ENCODE measurements at places on chromosomes 3 and 15.
A peak's percentile ranks its signal among the peaks of the same experiment; 100 is the strongest.

- peak; percentile 74 for DNase-seq
Measured at GRCh38 chr3:154323891-154324738, at the start of gene DHX36. DHX36 (minus strand) TSS chr3:154324487; CDS start chr3:154324416, 71 bp downstream.

GRCh38 chr3:16239086-16239770 lies 25.5 kb downstream of the DPH3 start:
- DNase-seq: no peak

- DNase-seq: no peak
Measured at GRCh38 chr3:15384510-15385237, 42.7 kb downstream of the METTL6 start.

GRCh38 chr3:10192953-10193691 lies 28.4 kb downstream of the IRAK2 start:
- no peak for DNase-seq

- no peak for DNase-seq
Measured at GRCh38 chr3:115325539-115325938, 178.5 kb upstream of the ZBTB20 start.

- no peak for DNase-seq
Measured at GRCh38 chr15:62779036-62779770, 263.3 kb upstream of the TPM1 start.

Measured in stimulated activated CD4-positive, alpha-beta T cell treated with anti-CD3 and anti-CD28 coated beads, Interleukin-1b, Interleukin-23, amount 100 ng/mL, for 1 hour (primary cell).